IPS DF 6.9 (cell line): ENCODE measurements at places on chromosomes 1 and 21.

DNA sequence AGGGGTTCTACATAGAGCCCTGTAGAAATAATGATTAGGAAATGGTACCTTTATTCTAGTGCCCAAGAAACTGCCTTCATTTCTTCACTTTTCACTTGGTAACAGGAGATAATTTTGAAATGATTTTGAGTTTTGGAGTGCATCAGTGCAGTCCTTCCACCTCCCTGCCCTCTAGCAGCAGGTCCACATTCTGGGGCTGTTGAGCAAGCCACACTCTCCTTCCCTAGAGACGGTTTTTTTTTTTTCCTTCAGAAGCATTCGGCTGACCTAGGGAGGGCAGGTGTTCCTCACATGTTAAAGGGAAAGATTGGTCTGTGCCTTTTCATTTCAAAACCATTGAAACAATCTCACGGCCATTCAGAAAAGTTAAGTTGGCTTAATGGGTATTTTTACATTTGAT is 39.8 kb downstream of the SLC37A1 start:
- no peak overlapping the region for H3K4me3 ChIP-seq
- 0 out of 2 replicates have a peak, but pooled peaks cover 4% of the 10 kb centered on the region for H3K36me3 ChIP-seq
- H3K4me1 ChIP-seq: no peaks in the 10 kb centered on the region
- no peak for DNase-seq

DNA sequence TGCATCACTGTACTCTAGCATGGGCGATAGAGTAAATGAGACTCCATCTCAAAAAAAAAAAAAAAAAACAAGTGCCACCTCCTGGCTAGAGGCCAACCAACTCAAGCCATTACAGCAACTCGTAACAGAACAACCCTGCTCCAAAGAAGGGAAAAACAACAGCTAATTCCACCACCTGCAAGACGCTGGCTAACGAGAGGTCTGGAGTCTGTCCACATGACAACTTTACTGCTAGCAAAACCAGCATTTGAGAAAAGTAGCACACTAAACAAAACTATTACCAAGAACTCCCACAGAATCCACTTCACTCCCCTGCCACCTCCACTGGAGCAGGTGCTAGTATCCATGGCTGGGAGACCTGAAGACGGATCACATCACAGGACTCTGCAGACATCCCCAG is 24.1 kb upstream of the EGLN1 start:
- DNase-seq: no peak
- no peaks in the 10 kb centered on the region for H3K4me1 ChIP-seq
- no peak overlapping the region for H3K27ac ChIP-seq
- no peaks in the 10 kb centered on the region for H3K27me3 ChIP-seq
- H3K4me3 ChIP-seq: no peak overlapping the region

DNA sequence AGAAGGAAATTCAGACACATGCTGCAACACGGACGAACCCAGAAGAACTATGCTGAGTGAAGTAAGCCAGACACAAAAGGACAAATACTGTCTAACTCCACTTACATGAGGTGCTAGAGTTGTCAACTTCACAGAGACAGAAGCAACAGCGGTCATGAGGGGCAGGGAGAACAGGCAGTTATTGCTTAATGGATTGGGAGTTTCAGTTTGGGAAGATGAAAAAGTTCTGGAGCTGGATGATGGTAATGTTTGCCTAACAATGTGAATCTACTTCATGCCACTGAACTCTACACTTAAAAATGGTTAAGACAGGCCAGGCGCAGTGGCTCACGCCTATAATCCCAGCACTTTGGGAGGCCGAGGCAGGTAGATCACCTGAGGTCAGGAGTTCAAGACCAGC is 12.1 kb downstream of the PARP1 start:
- H3K36me3 ChIP-seq: peaks cover 18% of the 10 kb centered on the region; the same call in 1 of the 2 replicates
- H3K27ac ChIP-seq: no peak overlapping the region
- no peaks in the 10 kb centered on the region for H3K4me1 ChIP-seq
- no peak for DNase-seq
- no peaks in the 10 kb centered on the region for H3K27me3 ChIP-seq

GRCh38 chr1:81678779-81679178 is 122.0 kb upstream of the ADGRL2 start:
- H3K27ac ChIP-seq: no peak overlapping the region
- peaks cover 3% of the 10 kb centered on the region; the same call in 1 of the 2 replicates for H3K4me1 ChIP-seq
- no peak overlapping the region for H3K4me3 ChIP-seq

GRCh38 chr1:219781491-219781890 is 146.9 kb downstream of the SLC30A10 start:
- no peak overlapping the region for H3K27ac ChIP-seq
- no peaks in the 10 kb centered on the region for H3K27me3 ChIP-seq
- H3K4me1 ChIP-seq: no peaks in the 10 kb centered on the region
- H3K4me3 ChIP-seq: no peak overlapping the region
- H3K36me3 ChIP-seq: no peaks in the 10 kb centered on the region

GRCh38 chr1:153647346-153647714 is 11.2 kb upstream of the SNAPIN start:
- peaks cover 16% of the 10 kb centered on the region; the same call in 1 of the 2 replicates for H3K36me3 ChIP-seq
- no peaks in the 10 kb centered on the region for H3K27me3 ChIP-seq
- H3K27ac ChIP-seq: no peak overlapping the region
- no peak overlapping the region for H3K4me3 ChIP-seq

DNA sequence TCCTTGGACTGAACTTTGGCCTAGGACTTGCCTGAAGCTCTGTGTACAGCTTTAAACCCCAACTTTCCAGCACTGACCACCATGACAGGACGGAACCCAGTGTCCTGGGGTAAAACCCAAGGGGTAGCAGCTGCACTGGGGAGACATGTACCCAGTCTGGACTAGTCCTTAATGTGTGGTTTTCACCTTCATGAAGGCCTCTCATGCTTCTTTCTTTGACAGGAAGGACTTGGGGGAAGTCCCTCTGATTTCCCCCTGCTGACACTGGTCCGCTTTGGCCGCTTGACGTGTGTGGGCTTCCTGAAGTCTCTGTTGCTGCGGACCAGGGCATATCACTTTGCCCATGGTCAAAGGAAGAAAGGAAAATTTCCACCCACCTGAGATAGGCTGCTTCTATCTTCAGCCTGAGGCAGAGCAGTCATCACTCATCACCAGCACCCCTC is 66.3 kb upstream of the PRDX6 start:
- H3K4me3 ChIP-seq: no peak overlapping the region
- no peaks in the 10 kb centered on the region for H3K4me1 ChIP-seq
- no peaks in the 10 kb centered on the region for H3K36me3 ChIP-seq

DNA sequence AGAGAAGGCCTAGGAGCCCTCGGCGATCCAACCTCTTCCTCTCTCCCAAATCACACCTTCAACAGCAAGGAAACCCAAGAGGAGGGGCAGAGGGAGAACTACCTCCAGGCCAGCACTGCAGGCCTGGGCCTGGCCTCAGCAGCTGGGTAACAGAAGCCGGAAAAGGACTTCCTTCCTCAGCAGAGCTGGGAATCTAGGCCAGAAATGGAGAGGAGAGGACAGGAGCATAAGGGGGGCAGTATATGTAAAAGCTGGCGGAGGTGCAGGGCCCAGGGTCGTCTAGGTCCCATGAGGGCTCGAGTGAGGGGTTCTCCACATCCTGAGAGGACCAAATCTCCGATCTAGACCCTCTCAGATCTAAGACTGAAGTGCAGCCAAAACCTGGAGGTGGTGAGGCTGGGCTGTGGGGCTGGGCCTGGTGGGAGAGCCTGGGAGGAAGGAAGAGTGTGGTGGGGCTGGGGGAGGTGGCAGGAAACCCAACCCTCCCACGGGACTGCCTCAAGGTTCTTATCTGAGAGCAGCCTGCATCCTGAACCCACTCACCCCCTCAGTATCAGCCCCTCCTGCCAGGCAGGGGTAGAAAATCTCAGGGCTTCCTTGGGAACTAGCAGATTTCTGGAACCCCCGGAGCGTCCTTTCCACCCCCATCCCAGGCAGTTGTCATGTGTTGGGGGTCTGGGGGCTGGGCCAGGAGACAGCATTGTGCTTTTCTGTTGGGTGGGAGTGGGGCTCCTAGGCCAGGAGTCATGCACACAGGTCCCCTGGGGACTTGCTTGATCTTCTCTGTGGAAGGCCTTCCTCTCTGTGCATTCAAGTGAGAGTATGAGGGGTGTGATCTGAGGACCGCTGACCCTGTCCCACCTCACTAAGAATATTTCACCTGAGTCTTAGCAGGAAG is 33.0 kb downstream of the PIK3C2B start:
- no peaks in the 10 kb centered on the region for H3K4me1 ChIP-seq
- H3K27me3 ChIP-seq: no peaks in the 10 kb centered on the region
- no peak overlapping the region for H3K4me3 ChIP-seq
- DNase-seq: no peak
- H3K36me3 ChIP-seq: 0 out of 2 replicates have a peak, but pooled peaks cover 3% of the 10 kb centered on the region
- H3K27ac ChIP-seq: no peak overlapping the region

- H3K27me3 ChIP-seq: no peaks in the 10 kb centered on the region
- DNase-seq: no peak
- H3K4me1 ChIP-seq: no peaks in the 10 kb centered on the region; the same call in 1 of the 2 replicates
- no peak overlapping the region for H3K4me3 ChIP-seq
Measured at GRCh38 chr1:2976180-2976562, 45.1 kb upstream of the ACTRT2 start.

- no peaks in the 10 kb centered on the region for H3K4me1 ChIP-seq
- no peaks in the 10 kb centered on the region for H3K36me3 ChIP-seq
- H3K4me3 ChIP-seq: no peak overlapping the region
- no peak overlapping the region for H3K27ac ChIP-seq
Measured at GRCh38 chr1:238119861-238120260, 229.1 kb upstream of the ZP4 start.

GRCh38 chr1:223641523-223642039 is 23.9 kb downstream of the CAPN8 start:
- no peak overlapping the region for H3K27ac ChIP-seq
- H3K36me3 ChIP-seq: no peaks in the 10 kb centered on the region
- no peaks in the 10 kb centered on the region; the same call in 1 of the 2 replicates for H3K4me1 ChIP-seq
